RPMI7951 (cell line): ENCODE measurements at places on chromosomes 3 and 15. TPM values are rescaled to one million over a fixed set of nuclear protein-coding genes. Genes with fewer than 3 reads are reported as not detected.
A peak's percentile ranks its signal among the peaks of the same experiment; 100 is the strongest.

DNA sequence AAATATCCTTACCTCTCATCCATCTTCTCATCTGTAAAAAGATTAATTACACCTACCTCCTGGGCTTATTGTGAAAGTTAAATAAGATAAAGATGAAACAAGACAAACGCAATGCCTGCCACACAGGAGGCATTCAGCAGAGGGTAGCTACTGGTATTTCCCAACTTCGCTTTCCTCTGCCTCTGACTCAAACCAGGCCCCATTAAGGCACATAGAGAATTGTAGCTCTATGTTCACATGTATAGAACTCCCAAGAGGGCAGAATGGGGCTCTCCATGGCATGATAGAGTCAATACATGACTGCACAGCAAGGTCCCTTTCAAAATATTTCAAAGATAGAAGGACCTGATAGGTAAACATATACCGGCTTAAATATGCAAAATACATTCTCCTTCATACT is 1.4 kb downstream of the LYSMD2 start:
- no peak for DNase-seq

DNA sequence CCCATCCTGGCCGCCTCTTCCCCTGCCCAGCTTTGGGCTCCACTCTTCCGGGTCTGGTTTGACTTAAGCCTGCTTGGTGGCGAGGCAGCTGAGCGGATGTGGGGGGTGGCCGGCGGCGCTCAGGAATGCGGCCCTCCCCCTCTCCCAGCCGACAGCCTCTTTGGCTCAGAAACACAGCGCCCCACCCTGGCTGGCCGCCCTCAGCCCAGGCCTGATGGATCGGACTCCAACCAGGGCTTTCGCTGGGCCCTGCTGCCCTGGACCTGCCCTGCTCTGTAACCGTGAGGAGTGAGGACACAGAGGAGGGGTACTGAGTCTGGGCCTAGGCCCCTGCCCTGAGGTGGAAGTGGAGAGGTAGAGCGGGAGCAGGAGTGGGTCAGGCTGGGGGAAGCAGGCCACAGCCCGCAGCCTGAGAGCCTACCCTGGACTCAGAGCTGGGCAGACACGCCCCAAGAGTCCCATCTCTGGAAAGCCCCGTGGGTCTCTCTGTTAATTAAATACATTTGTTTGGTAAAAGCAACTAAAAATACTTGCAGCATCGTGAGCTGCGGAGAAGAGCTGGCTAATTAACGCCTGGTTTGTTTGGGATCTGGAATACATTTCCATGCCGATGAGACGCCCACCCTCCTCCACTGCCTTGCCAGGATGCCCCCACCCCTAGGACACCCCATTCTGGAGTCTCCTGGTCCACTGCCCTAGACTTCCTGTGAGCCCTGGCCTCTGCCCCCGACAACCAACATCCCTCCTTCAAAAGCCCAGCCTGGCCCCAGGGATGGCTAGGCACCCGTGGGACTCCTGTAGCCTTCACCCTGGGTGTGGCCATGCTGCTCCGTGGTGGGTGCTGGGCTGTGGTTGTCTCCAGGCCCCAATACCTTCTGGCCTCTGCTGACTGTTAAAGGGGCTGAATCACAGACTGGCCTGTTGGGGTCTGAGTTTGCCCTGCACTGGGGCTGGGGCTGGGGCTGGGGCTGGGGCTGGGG is 19.6 kb downstream of the PLXNA1 start:
- peak; percentile 97 for DNase-seq

DNA sequence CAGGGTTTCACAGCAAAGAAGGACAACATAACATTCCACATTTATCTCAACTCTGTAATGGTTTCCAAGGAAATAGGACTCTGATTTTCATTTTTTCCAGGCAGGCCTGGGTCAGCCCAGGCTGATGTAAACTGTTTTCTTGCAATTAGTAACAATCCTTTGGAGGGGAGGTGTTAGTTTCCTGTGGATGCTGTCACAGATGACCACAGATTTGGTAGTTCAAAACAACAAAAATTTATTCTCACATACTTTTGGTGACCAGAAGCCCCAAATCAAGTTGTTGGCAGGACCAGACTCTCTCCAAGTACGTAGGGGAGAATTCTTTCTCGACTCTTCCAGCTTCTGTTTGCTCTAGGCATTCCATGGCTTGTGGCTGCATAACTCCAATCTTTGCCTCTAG is 88.0 kb downstream of the EDEM1 start:
- DNase-seq: no peak

DNA sequence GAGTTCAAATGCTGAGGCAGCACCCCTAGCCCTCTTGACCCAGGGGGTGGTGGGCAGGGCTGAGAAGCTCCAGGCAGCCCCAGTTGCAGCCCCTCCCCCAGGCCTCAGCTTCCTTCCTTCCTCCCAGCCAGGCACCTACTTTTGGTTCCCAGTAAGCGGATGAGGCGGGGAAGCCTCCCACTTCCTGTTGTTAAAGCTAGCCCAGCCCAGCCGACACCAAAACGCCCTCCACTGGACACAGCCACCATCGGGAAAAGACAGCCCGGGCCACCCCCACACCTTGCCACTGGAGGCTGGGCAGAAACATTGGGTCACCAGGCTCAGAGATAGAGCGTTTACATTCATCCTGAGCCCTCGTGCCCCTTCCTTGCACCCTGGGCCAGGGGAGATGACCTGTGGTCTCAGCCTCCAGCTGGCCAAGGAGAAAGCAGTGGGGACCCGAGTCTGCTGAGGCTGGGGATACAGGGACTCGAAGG is 3.5 kb downstream of the DUSP7 start:
- DNase-seq: peak; percentile 82

- no peak for DNase-seq
Observed at GRCh38 chr15:65925338-65925737, 56.0 kb downstream of the RAB11A start.

DNA sequence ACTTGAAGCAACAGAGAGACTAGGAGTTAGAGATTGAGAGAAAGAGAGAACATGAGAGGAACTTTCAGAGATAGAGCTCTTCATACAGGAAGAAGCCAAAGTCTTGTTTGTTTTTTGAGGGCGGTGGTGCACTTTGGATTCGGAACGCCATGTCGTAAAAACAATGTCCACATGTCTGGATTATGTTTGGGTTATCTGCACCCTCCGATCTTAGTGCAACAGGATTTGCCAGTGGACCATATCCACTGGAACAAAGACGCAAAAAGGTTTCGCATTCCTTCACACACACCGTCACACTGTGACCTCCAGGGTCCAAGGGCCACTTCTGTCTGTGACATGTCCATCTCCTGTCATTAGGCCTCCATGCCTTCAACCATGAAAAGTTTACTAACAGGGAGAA is 141.8 kb upstream of the ATP11B start:
- no peak for DNase-seq

DNA sequence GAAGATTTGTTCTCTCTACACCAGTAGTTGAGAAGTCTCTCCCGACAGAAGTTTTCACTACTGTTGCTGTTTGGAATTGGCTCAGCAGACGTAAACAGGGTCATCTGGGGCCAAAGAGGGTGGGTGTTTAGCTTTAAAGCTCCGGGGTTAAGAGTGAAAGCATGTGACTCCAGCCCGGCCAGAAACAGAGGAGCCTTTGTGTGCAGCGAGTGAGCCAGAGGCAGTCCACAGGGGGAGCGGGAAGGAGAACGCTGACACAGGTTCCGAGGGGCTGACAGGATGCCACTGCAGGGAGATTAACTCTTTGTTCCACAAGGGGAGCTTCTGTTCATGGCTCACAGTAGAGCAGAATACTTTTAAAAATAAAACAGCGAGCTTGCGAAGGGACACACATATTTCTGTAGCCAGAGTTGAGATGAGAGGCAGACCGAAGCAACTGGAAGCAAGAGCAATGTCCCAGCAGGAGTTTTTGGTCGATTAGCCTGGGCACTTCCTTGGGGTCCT is 26.9 kb downstream of the BMF start:
- peak; percentile 94 for DNase-seq

DNA sequence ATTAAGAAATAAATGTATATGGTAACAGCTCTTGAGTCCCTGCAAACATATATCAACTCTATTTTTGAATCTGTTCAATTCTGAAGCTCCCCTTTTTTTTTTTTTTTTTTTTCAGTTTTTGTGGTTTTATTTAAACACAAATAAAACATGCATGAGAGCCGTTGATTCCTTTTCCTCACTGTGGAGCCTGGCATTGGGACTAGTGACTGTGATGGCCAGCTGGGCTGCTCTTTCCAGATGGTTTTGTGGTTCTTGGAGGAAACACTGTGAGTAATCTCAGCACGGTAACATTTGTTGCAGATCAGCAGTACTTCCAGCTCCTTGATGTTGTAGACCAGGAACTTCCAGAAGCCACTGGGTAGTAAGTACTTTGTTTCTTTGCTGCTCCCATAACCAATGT is 15.9 kb downstream of the EMC7 start:
- peak; percentile 68 for DNase-seq

- DNase-seq: peak; percentile 96
Observed at GRCh38 chr3:36677331-36678007, 86.9 kb downstream of the DCLK3 start.

GRCh38 chr3:42302924-42303634 is 37.1 kb upstream of the CCK start:
- DNase-seq: no peak

DNA sequence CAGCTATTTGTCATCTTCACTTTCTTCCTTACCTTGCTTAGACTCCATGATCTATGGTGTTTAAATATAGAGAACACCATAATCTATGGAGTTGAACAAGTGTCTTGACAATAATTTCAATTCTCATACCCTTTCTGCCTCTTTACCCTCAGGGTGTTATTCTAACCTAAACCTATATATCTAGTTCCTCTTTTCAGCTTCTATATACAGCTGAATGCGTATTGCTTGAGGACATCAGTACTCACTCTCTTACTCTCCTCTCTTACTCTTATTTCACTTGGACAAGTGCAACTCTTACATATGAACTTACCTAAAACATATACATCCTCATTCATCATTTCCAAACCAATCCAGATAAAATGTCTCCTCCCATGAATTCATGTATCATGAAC is 187.1 kb downstream of the RAP2B start:
- no peak for DNase-seq

DNA sequence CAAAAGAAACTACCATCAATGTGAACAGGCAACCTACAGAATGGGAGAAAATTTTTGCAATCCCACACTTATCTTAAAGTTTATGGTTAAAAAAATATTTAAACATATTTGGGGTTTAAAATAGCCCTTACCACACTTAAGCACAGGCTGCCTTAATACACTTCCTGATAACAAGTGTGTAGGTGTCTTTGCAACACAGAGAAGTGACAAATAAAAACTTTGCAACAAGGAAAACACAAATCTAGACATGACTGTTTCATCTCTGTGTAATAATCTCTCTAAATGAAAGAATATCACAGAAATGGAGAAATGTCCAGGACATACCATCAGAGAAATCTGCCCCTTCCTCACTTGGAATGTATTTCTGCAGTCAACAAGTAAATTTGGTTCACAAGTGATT is 464.1 kb upstream of the ARHGEF26 start:
- DNase-seq: no peak

- no peak for DNase-seq
Observed at GRCh38 chr3:30962084-30962483, 67.6 kb upstream of the GADL1 start.

- DNase-seq: peak; percentile 86
Observed at GRCh38 chr3:11212299-11212608, 58.0 kb downstream of the HRH1 start.

DNA sequence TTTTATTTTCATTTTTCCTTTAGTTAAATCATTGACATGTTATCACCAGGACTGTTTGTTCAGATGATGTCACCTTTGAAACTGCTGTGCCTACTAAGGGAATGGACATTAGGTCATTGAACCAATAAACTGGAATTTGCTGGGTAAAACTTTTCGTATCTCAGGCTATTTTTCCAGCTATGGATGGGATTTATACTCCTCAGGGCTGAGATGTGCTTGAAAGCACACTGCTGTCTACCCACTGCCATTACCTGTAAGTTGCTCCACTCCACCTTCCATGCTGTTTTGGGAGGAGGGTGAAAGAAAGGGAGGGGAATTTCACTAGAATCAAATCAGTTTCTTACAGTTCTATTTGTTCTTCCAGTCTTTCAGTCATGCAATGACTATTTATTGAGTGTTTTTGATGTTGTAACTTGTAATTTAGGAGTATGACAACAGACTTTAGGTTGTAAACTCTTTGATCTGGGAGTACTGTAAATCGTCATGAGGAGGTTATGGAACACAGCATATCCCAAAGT is 11.3 kb downstream of the EHD4 start:
- DNase-seq: no peak

GRCh38 chr15:60777558-60777957 is 298.6 kb upstream of the ICE2 start:
- DNase-seq: no peak

DNA sequence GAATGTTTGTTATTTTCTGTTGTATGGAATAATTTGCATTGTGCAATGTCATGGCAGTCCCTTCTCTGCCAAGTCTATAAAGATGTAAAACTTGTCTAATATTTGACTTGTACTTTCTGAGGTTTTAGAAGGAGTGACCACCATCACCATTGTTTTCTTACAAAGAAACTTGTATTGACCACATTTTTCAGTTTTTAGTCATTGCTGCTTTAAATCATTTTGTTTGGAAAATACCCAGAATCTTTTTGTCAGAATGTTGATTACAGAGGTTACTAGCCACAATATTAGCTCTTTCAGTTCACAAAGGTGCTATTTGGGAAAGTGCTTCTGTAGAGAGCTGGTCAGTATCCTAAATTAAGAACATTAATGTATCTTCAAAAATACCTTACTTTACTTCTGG is 532.4 kb upstream of the GBE1 start:
- no peak for DNase-seq

DNA sequence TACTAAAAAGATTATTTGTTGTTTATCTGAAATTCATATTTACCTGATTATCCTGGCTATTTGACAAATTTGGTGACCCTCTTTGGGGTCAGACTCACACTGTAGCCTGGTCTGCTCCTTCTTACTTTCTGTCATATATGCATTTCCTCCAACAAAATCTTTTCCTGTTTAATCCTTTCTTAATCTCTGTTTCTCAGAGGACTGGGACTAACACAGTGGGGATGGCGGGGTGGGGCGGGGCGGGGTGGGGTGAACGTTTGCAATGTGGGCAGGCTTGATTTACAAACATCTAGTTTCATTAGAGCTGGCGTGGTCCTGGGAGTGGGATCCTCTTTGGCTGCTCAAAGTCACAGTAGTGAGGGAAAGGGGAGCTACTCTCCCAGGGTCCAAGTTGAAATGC is 35.3 kb upstream of the CDCP1 start:
- DNase-seq: no peak

GRCh38 chr3:194983121-194983520 is 287.8 kb downstream of the XXYLT1 start:
- DNase-seq: no peak

- DNase-seq: no peak
Observed at GRCh38 chr3:10918011-10918410, 74.5 kb upstream of the SLC6A1 start.

GRCh38 chr15:101461097-101461496 is 28.4 kb downstream of the PCSK6 start:
- no peak for DNase-seq

CLDN1 gene
- total RNA-seq: 0.59 and 1.3 TPM in 2 replicates

FOXB1 gene
- total RNA-seq: not detected in 2 replicates

NR1I2 gene
- 0.12 TPM in 1 of 2 replicates, not detected in the other for total RNA-seq

ADAMTS17 gene
- total RNA-seq: 1.6 and 2.7 TPM in 2 replicates

GPR15 gene
- total RNA-seq: 0.20 and 0.36 TPM in 2 replicates

ADCY5 gene
- 0.10 TPM in 1 of 2 replicates, not detected in the other for total RNA-seq

BFSP2 gene
- total RNA-seq: not detected in 2 replicates

DPPA4 gene
- 0.10 and 0.60 TPM in 2 replicates for total RNA-seq

DCP1A gene
- total RNA-seq: 13.7 and 14.4 TPM in 2 replicates
